ENCODE measurements at places on chromosomes 3 and 15.

- peak; percentile 86 for DNase-seq
Measured at GRCh38 chr15:98442379-98442833, 205.9 kb upstream of the IGF1R start.

GRCh38 chr15:74252291-74252690 lies 16.2 kb downstream of the CCDC33 start:
- DNase-seq = no peak

GRCh38 chr3:16840101-16840424 lies 44.7 kb upstream of the PLCL2 start:
- DNase-seq = no peak

DNA sequence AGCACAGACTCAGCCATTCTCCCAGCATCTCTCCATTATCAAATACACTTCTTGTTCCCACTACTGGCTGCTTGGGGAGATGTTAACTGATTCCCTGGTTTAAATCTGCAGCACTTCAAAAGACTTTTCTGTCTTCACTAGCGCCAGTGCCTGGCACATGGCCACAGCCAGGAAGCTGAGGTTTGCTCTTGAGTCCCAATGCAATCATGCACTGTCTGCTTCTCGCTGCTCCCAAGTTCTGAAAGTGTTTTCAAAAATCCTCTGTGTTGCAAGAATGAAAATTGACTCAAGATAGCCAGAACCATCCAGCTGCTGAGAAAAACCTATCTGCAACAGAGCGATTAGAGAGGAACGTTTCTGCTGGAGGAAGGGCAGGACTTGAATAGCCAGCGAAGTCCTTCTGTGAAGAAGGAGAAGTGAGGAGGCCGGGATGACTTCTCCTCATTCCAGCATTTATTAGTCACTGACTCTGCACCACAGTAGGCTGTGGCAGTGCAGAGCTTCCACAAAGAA lies 358.4 kb upstream of the NR2F2 start:
- DNase-seq = no peak

DNA sequence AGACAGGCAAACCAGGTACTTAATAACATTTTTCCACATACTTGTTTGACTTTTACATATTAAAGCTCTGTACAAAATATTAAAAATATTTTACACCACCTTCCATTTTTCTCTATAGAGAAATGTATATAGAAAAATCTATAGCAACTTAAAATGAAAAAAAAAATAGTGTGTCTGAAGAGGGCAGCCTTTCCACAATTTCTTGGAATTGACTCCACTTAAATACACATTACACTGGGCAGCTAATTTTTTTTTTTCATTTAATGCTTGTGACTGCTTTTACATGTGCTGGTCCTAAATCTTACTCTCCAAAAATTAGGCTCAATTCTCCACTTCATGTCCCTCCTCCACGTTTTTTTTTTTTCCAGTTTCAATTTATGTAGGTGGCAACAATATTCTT lies 427.0 kb upstream of the RBMS3 start:
- DNase-seq = no peak

- peak; percentile 55 for DNase-seq
Measured at GRCh38 chr3:4290272-4290893, 12.8 kb upstream of the SETMAR start.

GRCh38 chr15:39317225-39317624 lies 263.7 kb upstream of the THBS1 start:
- DNase-seq = no peak

GRCh38 chr15:70156671-70157271 lies 59.1 kb upstream of the TLE3 start:
- DNase-seq = no peak

DNA sequence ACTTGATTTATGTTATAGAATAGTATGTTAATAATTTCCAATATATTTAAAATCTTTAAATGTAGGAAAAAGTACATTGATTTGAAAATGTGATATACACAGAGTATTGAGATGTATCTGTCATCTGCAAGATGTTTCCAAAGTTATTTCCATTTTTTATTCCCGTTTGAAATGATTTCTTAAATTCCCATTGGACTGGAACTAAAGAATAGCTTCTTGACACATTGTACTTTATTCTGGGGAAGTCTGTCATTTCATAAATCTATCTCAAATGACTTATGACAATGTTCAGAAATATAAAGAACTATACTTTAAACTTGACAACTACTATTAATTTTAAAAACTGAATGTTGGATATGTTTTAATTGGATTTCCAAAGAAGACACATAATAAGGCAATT lies 489.6 kb downstream of the ROBO2 start:
- no peak for DNase-seq

GRCh38 chr15:90787881-90788280 lies 70.7 kb downstream of the BLM start:
- DNase-seq = no peak

DNA sequence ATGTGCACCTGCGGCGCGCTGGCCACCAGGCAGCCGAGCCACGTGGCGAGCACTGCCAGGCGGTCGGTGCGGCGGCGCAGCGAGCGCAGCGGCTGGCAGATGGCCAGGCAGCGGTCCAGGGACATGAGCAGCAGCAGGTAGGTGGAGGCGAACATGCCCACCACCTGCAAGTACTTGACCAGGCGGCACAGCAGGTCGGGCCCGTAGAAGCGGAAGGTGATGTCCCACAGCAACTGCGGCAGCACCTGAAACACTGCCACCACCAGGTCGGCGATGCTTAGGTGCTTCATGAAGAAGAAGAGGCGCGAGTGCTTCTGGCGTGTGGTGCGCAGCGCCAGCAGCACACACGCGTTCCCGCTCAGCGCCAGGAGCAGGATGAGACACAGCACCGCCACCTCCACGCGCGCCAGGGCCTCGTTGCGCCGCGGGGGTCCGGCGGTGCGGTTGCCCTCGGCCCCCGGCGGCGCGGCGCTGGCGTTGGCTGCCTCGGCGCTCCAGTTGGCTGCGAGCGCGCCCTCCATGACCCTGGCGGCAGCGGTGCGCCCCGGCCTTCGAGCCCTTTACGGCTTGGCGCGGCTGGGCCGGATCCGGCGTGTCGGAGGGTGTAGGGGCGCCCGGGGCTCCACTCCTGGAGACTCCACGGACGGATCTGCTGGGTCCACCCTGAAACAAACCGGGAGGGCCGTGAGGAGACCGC lies 1.6 kb downstream of the OXTR start:
- peak; percentile 84 for DNase-seq

DNA sequence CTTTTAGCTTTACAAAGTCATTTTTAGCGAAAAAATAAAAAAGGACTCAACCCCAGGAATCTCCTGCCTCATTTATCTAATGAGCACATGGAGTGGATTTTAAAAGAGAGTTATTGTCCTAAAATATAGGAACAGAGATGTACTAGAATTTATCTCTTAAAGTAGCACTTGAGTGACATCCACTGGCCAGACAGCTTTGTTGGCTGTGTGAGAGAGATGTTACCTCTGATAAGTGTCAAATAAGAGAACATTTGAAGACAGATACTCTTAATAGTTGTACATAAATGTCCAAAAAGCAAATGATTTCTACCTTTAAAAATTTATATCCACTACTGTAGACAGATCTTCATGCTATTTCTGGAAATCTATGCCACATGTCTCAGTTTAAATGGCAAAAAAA lies 12.3 kb upstream of the MFSD1 start:
- no peak for DNase-seq

GRCh38 chr3:189833996-189834395 lies 202.8 kb downstream of the TP63 start:
- peak; percentile 17 for DNase-seq

DNA sequence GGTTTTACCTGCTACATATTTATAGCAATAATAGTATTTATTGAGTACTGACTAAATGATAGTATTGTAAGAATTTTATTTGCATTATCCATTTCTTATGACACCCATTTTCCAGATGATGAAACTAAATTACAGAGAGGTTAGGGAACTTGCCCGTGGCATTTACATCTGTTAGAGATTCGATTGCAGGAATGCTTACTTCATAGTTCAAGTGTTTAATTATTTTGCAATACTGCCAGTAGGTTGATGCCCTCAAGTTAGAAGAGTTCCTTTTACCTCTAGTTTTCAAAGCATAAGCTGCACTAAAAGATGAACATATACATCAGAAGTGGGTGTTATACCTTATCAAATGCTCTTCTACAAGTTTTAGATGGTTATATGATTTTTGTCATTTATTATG lies 362.8 kb upstream of the RGMA start:
- DNase-seq = no peak

DNA sequence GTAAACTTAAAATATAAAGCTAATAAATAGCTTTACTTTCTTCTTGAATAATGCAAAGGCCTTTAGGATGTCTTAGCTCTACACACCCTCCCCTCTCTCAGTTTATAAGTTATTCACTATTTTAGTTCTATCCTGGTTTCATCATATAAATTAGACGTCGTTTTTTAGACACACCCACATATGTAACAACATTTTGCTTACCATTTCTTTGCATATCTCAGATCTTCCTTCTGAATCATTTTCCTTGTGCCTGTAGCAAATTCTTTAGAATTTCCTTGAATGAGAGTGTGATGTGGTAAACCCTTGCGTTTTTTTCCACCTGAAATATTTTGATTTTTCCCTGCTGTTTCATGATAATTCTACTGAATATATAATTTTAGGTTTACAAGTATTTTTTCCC lies 2.5 kb upstream of the DAZL start:
- DNase-seq = no peak

DNA sequence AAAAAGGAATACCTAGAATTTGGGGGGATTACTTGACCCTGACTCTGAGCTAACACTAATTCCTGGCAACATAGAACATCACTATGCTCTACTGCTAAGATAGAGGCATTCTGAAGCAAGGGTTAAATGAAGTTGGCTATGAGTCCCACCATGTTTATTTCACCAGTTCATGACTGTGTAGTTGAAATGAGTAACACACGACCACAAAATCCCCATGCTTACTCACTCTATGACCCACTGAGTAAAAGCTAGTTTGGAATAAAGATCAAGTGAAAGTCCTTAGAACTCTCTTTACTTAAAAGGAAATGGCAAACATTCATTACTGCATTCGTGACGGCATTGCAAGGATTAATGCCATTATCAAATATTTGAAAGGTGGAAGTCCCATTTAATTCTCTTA lies 47.4 kb downstream of the MRPL46 start:
- no peak for DNase-seq

GRCh38 chr3:185702262-185703225 lies 116.4 kb downstream of the SENP2 start:
- peak; percentile 39 for DNase-seq

- DNase-seq = no peak
Measured at GRCh38 chr3:135017003-135017893, 222.2 kb downstream of the EPHB1 start.

- DNase-seq = no peak
Measured at GRCh38 chr3:68996356-68996995, 17.0 kb downstream of the EOGT start.

DNA sequence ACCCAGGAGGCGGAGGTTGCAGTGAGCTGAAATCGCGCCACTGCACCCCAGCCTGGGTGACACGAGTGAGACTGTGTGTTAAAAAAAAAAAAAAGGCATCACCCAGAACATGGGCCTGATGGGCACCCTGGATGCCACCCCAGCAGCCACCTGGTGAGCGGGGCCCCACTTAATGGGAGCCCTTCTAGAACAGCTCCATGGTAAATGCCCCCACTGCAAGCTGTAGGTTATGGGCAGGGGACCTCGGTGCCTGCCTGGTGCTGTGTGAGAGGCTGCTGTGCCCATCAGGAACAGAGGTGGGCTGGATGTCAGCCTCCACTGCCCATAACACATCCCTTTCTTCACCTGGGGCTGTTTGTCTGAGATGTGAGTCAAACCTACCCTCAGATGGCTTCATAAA lies 156.2 kb upstream of the MEF2A start:
- no peak for DNase-seq

DNA sequence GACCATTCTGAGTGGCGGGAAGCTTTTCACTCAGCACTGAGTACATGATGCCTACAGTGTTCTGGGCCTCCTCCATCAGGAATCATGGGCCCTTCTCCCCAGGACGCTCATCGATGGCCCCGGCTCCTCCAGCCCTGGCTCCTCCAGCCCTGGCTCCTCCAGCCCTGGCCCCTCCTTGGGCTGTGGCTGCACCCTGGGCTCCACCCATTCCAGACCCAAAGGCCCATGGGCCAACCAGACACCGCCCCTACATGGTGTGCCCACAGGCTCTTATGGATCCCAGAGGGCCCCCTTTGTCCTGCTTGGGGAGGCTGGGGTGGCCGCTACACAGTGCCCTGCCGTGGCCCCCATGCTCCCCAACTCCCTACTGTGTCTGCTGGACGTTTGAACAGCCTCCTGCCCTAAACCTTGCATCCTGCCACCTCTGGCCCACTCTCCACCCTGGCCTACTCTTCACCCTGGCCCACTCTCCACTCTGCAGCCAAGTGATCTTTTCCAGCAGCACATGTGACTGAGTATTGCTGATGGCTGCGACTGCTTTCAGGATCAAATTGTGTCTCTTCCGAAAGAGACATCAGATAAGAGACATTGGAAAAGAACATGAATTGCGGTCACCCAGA lies 57.9 kb downstream of the APBA2 start:
- no peak for DNase-seq

- DNase-seq = no peak
Measured at GRCh38 chr3:76495216-76495615, 544.7 kb upstream of the ROBO2 start.

- no peak for DNase-seq
Measured at GRCh38 chr3:55534876-55535275, 47.8 kb upstream of the WNT5A start.

- DNase-seq = no peak
Measured at GRCh38 chr15:57227899-57228298, 148.4 kb upstream of the CGNL1 start.

DNA sequence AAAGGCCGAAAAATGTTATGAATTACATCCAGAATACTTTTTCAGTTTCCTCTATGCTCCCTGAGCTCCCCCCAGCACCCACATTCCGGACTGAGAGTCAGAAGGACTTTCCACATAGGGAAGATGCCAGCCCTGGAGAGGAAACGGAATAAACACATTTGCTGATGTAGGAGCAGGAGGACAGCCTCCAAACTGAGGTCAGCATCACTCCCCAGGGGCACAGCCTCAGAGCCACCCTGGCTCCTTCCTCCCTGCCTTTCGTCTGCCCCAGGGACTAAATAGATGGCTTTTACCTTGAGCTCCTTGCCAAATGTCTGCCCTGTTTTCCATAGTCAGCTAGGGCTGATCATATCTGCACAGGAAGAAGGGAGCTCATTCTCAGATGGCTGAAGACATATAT lies 22.6 kb upstream of the SLCO2A1 start:
- DNase-seq = no peak

- no peak for DNase-seq
Measured at GRCh38 chr3:10380906-10381305, 60.0 kb upstream of the SEC13 start.

DNA sequence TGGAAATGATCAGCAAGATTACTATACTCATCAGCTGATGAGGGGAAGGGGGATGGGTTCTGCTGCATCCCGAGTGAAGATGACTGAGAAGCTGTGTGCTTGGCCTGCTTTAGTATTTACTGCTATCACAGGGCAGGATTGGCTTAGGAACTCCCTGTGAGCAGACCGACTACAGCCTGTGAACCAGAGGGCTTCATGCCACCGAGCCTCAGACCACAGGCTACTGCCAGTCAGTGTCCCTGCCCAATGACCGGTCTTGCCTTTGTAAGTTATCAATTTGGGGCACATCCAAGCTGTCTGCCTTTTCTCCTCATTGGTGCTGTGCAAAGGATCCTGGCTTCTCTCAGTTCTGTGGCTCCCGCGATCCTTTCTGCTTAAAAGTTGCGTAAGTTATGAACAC lies 71.5 kb downstream of the PDCD6IP start:
- no peak for DNase-seq

All from GM23338 (cell line).